RPMI7951 (cell line): ENCODE measurements at places on chromosomes 7 and 10. TPM values are rescaled to one million over a fixed set of nuclear protein-coding genes. Genes with fewer than 3 reads are reported as not detected.

GRCh38 chr7:88169717-88170320 lies 50.0 kb downstream of the SRI start:
- peak; percentile 9 for DNase-seq

- DNase-seq, result no peak
These were observed 5.3 kb downstream of the FGF8 start for GRCh38 chr10:101770331-101771215.

DNA sequence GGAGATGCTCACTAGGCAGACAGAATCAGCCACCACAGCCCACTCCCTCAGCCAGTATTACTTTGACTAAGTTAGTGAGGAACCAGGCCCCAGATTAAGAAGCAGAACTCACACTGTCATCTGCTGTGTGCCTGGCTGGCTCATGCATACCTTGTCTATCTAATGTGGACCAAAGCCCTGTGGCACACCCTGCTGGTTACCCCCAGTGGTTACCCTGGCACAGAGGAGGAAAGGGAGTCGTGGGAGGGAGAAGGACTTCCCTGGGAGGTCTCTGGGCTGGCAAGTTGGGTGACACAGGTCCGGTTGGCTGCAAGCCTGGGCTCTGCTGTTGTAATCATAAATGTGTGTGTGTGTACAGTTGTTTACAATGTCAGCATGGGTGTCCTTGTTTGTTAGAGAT lies 7.5 kb upstream of the SH2D4B start:
- peak; percentile 66 for DNase-seq

GRCh38 chr10:78920011-78920410 lies 148.8 kb upstream of the ZMIZ1 start:
- no peak for DNase-seq

DNA sequence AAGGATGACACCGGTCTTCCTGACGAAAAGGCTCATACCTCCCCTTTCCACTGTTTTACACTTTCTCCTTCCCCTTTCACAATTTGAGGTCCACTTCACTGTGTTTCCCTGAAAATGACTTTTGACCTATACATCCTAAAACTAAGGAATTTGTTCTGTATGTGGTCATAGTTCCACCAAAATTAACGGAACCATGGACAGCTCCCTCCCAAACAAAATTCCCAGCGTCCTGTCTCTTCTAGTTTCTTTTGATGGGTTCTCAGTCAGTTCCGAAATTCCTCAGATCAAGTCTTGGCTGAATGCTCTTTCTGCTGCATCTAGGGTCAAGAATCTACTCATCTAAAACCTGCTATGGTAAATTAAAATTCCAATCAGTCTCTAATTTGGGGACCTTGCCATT lies 1191.9 kb downstream of the CNTNAP2 start:
- no peak for DNase-seq

DNA sequence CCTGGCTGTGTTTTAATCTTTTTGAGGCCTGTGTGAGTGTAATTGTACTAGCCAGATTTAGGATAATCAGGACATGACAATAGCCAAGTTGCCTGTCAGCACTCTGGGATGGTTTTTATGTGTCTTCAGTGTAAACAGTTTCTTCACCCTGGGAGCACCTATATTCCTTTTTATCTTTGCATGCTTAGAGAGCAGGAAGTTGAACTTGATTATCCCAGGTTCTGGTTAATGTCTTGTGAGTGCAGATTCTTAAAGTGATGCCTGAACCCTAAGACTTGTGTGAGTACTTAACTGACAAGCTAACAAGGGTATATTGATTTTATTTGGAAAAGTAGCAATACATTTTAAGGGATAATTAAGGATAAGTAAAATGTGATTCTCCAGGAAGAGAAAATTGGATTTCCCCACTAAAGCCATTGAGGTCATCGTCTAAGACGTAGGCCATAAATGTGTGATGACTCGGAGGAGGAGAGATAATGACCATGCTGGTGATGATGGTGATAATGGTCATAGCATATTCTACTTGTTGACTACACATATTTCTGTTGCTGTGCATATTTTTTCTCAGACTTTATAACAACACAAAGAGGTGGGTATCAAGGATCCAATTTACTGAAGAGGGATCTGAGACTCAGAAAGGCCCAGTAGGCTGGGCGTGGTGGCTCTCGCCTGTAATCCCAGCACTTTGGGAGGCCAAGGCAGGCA lies 234.7 kb downstream of the CAMK1D start:
- no peak for DNase-seq

DNA sequence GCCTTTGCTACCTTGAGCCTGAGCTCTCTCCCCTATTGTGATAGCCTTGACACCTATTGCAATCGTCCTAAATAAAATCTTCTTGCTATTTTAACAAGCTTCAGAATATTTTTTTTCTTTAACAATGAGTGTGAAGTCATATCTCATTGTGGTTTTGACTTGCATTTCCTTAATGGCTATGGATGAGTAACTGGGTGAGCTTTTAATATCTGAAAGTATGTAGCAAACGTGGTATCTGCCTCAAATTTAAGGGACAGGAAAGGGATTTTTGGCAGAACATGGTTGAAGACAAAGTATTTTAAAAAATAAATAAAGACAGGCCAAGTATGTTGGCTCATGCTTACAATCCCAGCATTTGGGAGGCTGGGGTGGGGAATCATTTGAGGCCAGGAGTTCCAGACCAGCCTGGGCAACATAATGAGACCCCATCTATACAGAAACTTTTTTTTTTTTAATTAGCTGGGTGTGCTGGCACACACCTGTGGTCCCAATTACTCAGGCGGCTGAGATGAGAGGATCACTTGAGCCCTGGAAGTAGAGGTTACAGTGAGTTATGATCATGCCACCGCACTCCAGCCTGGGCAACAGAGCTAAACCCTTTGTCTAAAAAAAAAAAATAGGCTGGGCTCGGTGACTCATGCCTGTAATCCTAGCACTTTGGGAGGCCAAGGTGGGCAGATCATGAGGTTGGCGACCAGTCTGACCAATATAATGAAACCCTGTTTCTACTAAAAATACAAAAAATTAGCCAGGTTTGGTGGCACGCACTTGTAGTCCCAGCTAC lies 319.3 kb upstream of the NRP1 start:
- peak; percentile 82 for DNase-seq

DNA sequence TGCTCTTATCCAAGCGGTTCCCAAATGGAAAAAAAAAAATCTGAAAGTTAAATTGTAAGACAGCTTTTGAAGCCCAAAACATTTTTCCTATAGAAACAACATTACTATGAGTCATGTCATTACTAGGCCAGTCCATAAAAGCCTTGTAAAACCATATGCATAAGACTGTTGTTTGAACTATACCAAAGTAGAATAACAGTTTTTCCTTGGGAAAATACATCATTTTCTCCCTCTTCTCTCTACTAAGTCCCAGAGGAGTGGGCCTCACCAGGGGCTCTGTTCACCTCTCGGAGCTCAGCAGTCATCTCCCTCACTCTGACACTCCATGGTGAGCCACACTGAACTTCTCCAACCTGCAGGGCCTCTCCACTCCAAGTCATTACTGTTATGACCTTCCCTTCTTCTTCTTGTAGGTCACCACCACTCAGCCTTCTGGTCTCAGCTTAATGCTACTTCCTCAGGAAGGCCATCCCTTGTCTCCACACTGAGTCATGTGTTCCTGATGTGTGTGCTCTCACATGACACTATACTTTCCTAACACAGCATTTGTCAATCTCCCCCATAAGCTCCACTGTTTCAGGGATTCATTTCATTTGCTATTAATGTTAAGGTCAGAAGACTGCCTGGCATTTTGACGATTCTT lies 32.5 kb downstream of the ZNF438 start:
- peak; percentile 67 for DNase-seq

DNA sequence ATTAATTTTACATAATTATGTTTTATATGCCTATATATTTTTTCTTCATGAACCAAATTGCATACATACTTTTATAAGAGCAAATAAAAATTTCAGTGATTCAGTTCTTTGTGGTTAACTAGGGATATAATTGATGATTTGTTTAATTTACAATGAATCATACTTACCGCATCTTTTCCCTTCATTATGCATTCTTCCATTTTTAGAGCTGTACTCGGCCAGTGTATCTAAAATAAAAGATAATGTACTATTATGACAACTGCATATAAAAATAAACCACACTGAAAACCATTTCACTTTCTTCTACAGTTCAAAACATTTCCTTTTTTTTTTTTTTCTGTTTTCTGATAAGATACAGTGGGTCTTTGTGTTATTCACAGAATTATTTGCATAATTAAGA lies 179.9 kb downstream of the SEMA3E start:
- peak; percentile 50 for DNase-seq

DNA sequence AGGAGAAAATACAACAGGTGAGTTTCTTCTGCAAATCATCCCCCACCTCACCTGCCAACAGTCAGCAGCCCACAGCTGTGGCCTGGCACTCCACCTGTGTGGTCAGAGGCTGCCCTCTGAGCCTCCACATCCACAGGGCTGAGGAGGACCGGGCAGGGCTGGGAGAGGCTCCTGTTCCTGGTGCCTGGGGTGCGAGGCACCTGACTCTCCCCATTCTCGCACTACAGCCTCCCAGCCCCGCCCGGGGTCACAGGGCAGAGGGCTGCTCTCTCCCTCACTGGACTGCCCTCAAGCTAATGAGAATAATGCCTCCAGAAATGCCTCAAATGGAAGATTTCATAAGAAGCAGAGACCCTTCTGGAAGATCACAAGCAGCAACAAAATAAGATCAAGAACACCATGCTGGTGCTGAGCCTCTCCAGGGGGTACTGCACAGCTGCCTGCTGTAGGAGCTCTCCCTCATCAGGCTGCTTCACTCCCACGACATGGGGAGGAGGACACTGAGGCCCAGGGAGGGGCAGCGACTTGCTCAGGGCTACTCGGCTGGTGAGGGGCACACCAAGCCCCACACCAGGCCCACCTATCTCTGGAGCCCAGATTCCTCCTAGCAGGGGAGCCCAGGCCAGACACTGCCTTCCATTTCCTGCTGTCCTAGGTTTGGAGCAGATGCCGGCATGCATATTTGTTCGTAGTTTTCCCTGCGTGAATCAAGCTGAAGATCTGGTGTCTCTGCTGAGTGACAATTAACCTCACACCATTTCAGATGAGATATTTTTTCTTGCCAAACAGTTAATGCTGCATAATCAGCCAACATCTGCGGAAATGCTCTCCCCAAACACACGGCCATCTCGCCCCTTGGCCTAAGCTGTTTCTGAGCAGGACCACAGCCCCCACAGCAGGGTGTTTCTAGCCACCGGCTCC lies 76.5 kb downstream of the FAM53B start:
- no peak for DNase-seq

DNA sequence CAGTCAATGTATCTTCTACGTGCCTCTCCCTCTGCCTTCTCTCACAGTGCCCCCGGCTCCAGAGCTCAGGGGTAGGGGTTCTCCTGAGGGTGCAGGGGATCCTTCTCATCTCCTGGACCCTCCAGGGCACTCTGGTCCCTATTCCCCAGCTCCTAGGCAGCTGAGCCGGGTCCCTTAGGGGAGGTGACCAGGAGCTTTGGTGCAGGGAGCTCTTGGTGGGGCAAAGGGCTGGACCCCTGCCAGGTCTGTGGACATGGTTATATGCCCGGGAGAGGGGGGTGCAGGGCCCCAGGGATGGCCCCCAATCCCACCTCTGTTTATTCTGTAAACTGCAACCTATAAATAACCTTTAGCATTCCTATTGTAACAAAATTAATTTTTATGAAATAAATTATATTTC lies 16.6 kb upstream of the SLC29A3 start:
- no peak for DNase-seq

DNA sequence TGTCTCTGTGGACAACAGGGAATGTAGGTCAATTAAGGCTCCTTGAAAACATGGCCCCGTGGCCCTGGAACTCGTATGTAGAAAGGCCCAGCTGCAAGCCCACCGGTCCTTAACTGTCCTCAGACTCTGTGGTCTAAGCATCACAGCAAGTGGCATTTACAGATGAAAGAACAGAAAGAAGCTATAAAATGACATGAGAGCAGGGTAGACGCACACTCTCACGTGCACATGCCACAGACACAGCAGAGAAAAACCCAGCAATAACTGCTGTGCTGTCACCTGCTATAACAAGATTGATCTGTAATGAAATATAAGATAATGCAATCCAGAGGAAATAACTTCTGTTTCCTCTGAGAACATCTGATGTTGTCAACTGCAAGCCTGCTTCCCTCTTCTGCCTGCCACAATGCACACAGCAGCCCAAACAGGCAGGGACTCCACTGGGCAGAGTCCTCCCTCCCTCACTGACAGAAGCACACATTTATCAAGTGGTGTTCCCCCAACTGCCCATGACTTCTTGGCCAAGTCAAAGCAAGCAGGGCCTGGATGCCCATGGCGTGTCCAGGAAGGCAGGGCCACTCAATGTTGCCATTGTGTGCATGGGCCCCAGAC lies 63.9 kb downstream of the GFRA1 start:
- DNase-seq, result no peak

GRCh38 chr10:24237801-24238395 lies 29.0 kb downstream of the KIAA1217 start:
- no peak for DNase-seq

- no peak for DNase-seq
These were observed 20.9 kb upstream of the ARHGAP22 start for GRCh38 chr10:48625826-48626134.

- no peak for DNase-seq
These were observed 1128.4 kb downstream of the SORCS3 start for GRCh38 chr10:105769248-105770184.

- peak; percentile 10 for DNase-seq
These were observed 435.8 kb upstream of the MGMT start for GRCh38 chr10:129030996-129031843.

DNA sequence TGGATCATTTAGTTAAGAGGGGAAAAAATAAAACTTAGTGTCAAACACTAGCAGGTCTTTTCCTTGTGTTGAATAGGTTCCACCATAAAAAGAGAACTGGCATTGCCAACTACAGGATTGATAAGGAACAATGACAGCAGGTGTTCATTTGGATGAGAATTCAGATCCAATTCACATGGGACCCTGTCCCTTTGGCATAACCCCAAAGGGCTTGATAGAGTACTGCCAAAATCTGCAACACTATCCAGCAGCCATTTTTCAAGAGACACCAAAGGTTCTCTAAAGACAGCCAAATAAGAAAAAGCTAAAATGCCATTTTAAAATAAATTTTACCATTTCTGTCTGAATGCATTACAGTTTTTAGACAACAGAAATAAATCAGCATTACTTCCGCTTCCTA lies 422.3 kb downstream of the DGKB start:
- DNase-seq, result no peak

The BAZ1B gene
- 54.2 and 60.4 TPM in 2 replicates for total RNA-seq

The CDK13 gene
- 32.7 and 43.1 TPM in 2 replicates for total RNA-seq

The URGCP gene
- total RNA-seq, result 29.4 and 32.8 TPM in 2 replicates

The OPN4 gene
- not detected in 2 replicates for total RNA-seq

The NME8 gene
- not detected in 2 replicates for total RNA-seq

The NPFFR1 gene
- total RNA-seq, result not detected in 2 replicates

The TM9SF3 gene
- 56.9 and 59.5 TPM in 2 replicates for total RNA-seq

The SUMF2 gene
- 107 and 119 TPM in 2 replicates for total RNA-seq

The CACNB2 gene
- total RNA-seq, result not detected in 2 replicates

The UBE3C gene
- total RNA-seq, result 73.1 and 78.4 TPM in 2 replicates
